Ascending aorta (tissue), 2 donors: ENCODE measurements at places on chromosomes 7 and 10.
A peak's percentile ranks its signal among the peaks of the same experiment; 100 is the strongest.

- DNase-seq = no peak
These were observed at the start of gene ATOH7 for GRCh38 chr10:68231817-68232251. Gene ATOH7, minus strand, starts transcription at chr10:68232113. Its CDS starts 436 bp downstream, at chr10:68231677.

- peak; percentile 64 for DNase-seq
These were observed 722 bp downstream of the DENND10 start for GRCh38 chr10:119104654-119105015.

GRCh38 chr7:22346383-22347107 lies 10.4 kb downstream of the RAPGEF5 start:
- DNase-seq = no peak

DNA sequence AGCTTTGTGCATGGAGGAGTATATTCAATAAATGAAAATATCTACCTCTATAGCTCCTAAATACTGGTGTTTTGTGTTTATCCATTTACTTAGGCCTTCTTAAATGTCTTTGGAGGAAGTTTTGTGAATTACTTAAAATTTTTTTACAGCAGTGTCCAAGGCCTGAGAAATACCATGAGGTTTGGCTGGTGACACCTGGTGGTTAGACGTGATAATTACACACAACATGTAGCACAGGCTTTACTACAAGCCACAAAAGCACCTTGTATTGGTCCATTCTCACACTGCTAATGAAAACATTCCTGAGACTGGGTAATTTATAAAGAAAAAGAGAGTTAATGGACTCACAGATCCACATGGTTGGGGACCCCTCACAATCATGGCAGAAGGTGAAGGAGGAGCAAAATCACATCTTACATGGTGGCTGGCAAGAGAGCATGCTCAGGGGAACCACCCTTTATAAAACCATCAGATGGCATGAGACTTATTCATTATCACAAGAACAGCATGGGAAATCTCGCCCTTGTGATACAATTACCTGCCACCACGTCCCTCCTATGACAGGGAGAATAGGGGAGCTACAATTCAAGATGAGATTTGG lies 20.6 kb downstream of the HYAL4 start:
- peak; percentile 70 for DNase-seq

GRCh38 chr10:475709-476454 lies 213.6 kb downstream of the DIP2C start:
- peak; percentile 25 for DNase-seq

- DNase-seq = no peak
These were observed 62.9 kb downstream of the REEP3 start for GRCh38 chr10:63583909-63584724.

DNA sequence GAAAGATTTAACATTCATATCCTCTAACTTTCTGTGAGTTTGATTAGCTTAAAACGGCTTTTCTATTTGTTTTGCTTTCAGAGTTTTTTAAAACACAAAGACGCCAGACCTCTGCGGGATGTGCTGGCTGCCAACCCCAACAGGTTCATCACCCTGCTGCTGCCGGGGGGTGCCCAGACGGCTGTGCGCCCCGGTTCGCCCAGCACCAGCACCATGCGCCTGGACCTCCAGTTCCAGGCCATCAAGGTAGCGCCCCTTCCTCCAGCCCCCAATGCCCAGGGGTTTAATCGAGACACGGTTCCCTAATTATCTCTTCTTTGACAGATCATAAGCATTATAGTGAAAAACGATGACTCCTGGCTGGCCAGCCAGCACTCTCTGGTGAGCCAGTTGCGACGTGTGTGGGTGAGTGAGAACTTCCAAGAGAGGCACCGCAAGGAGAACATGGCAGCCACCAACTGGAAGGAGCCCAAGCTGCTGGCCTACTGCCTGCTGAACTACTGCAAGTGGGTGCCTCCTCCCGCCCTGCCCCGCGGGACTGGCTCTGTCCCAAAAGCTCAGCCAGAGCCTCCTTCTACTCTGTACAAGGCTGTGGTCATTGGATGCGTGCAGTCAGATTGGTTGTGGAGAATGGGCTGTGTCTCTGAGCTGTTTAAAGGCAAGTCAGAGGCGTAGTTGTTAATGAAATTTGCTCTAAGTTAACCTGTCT lies 71.2 kb downstream of the TRRAP start:
- DNase-seq = no peak

GRCh38 chr10:124197371-124198124 lies 104.2 kb upstream of the CHST15 start:
- DNase-seq = peak; percentile 39

DNA sequence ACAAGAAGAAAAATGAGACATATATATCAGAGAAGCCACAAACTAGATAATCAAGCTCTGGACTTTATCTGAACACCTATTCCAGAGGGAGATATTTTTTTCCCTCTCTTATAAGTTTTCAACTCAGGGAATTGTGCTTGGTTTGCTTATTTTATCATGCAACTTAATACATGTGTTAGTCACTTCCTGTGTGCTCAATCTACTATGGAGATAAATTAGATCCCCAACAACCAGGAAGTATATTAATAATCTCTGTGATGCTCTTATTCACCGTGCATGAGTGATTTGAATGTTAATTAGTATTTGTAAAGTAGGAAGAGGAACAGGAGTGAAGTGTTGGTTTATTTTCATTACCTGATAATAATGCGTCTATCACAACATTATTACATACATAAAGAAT lies 38.8 kb upstream of the ZNF365 start:
- no peak for DNase-seq

- DNase-seq = no peak
These were observed 30.2 kb upstream of the IKZF1 start for GRCh38 chr7:50274361-50274760.

GRCh38 chr7:79292834-79293233 lies 160.6 kb downstream of the MAGI2 start:
- DNase-seq = no peak

- DNase-seq = no peak
These were observed 256.1 kb downstream of the KLF6 start for GRCh38 chr10:3528823-3529403.

DNA sequence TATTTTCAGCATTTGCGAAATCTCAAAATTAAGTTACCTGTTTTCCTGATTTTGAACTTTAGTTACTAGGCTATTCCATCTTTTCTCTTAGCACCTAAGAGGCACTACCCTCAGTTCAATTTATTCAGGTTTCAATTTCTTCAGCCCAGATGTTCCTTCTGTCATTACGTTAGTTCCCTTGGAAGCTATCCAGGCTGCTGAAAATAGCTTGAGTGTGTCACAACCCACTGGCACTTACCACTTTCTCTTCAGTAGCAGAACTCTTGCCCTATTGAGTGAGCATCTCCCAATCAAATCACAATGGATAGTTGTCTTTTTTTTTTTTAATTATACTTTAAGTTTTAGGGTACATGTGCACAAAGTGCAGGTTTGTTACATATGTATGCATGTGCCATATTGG lies 332.7 kb upstream of the LRGUK start:
- DNase-seq = no peak

GRCh38 chr7:155878250-155878649 lies 66.0 kb upstream of the SHH start:
- no peak for DNase-seq

- no peak for DNase-seq
These were observed 55.2 kb downstream of the HYCC1 start for GRCh38 chr7:22958742-22959141.

GRCh38 chr7:40644454-40645188 lies 509.8 kb downstream of the SUGCT start:
- DNase-seq = no peak
